ENCODE measurements at places on chromosomes 11 and 22.

- DNase-seq, result no peak
Measured at GRCh38 chr11:109707411-109707810, 285.4 kb downstream of the C11orf87 start.

DNA sequence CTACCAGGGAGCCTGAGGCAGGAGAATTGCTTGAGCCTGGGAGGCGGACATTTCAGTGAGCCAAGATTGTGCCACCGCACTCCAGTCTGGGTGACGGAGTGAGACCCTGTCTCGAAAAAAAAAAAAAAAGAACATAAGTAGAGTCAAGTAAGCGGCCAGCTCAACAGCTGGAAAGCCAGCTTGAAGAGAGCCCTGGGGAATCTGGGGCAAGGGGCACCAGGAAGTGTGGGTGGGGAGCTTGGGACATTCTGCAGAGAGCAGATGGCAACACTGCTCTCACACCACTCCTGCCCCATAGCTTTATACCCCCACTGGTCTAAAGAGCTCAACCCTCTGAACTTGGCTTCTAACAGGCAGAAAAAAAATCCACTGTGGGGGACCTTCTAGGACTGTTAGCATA lies 505.6 kb downstream of the BUD13 start:
- no peak for DNase-seq

GRCh38 chr11:35157814-35158700 lies 19.1 kb downstream of the CD44 start:
- no peak for DNase-seq

DNA sequence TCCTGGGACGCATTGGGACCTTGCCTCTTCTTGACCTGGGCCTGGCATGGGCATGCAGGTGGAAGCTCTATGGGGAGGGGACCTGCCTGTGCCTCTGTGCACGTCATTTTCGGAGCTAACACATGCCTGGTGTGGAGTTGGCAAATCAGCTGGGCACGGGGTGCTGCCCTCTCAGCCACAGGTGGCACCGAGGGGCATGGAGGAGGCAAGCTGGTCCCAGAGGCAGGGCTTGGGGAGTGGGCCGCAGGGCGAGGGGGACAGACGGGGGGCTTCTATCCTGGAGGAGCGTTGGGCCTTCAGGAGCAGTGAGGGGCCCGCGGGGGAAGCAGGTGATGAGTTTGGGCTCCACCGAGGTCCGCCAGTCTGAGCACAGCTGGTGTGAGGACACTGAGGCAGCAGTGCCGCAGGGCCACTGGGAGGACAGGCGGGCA lies 362.0 kb downstream of the TBC1D22A start:
- DNase-seq, result no peak

DNA sequence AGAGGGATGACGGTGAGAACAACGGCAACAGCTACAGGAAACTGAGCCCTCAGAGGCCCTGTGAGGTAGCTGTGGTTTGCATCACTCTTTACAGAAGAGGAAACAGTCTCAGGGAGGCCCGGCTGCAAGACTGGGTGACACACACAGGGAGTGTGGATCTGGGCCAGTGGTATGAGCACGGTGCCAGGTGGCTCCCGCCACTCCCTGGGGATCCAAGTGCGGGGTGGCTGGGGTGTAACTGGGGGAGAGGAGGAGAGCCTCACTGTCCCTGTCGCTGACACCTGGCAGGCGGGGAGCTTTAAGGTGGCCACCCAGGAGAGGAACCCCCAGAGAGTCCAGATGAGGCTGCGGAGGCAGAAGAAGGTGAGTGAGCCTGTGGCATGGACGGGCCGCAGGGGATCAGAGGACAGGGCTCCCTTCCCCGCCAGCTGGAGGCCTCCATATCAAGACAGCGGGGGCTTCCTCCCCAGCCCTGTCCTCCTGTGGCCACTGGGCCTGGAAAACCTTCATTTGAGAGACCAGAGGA lies 5.6 kb downstream of the RGL4 start:
- no peak for DNase-seq

DNA sequence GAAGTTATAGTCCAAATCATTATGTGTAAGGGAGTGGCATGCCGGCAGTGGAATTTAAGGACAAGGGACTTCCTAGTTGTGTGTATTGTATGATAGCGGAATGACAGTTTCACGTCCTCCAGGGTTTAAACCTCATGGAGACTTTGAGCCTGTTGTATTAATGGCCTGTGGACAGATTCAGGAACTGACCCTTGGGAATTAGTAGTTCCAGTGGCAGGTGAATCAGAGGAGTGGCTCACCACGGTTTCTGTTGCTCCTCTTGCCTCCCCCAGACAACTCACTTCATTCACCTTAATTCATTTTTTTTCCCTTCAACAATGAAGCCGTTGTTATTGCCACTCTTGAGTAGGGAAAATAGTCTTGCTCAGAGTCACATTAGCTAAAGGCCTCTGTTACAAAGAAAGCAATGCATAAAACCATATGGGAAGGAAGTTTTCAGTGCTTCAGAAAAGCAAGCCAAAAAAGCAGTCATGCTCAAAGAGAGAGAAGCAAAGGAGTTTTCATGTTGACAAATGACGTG lies 22.6 kb downstream of the AMOTL1 start:
- no peak for DNase-seq

DNA sequence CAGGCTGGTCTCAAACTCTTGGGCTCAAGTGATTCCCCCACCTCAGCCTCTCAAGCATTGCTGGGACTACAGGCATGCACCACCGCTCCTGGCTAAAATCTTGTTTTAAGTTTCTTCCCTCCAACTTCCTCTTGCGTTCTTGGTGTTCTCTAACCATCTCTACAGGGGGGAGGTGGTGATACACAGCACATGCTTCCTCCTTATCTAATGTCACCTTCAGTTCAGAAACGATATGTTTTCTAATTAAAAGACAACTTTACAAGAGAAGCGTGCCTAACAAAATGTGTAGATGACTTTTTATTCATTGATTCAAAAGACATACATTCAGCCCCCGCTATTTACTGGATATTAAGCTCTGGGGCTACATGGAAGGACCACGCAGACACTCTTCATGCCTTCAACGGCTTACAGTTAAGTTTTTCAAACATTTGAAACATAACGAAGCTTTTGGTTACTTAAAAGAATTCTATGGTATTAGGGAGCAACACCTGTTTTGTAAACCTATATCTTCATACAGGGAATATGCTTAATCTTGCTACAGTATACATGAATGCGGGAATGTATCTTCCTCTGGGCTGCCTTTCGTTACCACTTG lies 933 bp upstream of the DLAT start:
- no peak for DNase-seq

GRCh38 chr11:11722861-11723260 lies 101.1 kb upstream of the GALNT18 start:
- DNase-seq, result no peak

DNA sequence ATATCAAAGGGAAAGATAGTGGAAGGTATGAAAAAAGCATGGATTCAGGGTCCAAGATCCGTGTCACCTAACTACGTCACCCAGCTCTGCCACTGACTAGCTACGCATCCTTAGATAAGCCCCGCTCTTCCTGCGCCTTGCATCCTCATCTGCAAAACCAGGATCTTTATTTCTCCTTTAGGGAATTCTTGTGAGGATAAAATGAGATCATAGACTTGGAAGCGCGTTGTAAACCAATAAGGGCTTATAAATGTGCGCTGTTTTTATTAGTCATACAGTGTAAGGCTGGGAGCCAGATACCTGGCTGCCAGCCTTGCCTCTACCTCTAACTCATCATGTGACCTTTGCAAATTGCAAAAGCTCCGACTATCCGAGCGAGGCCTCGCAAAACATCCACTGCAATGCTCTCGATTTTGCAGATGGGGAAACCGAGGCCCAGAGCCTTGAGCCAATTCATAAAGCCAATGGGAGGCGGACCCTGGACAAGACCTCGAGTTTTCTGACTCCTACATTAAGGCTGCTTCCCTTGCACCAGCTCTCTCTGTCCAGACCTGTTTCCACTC lies 753 bp downstream of the PRPF19 start:
- no peak for DNase-seq

DNA sequence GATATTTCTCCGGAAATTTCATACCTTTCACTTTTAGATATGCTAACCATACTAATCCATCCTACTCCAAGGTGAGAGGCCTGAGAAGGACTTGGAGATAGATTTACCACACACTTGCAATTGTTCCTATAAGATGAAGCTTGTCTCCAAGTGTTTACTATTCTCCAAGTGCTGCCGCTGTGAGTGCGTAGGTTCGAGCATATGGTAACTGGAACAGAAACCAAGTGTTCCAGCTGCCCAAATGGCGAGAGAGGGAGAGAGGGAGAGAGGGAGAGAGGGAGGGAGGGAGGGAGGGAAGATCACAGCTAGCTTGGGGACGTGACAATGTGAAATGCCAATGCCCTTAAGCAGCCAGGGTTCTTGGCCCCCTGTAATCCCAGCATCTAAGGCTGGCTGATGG lies 21.5 kb downstream of the ASCC2 start:
- no peak for DNase-seq

GRCh38 chr22:23984430-23984829 lies 4.5 kb downstream of the GSTT2 start:
- DNase-seq, result peak; percentile 16

DNA sequence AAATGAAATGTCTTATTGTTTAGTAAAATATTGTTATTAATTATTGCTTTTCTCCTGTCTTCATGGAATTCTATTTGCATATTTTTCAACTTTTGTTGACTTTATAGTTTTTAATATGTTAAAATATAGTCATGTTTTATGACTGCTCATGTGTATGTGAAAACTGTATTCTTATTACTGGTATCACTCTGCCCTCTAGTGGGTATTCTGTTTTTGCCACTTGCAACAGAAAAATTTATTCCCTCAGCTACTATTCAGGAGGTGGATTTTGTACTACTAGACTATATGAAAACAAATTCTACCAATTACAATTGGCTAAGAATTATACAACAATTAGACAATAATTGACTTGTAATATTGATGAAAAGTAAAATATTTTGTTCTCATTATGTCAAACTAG lies 45.0 kb downstream of the OR4C6 start:
- DNase-seq, result peak; percentile 27

GRCh38 chr11:131404010-131404409 lies 33.6 kb downstream of the NTM start:
- no peak for DNase-seq

- no peak for DNase-seq
Measured at GRCh38 chr22:44090571-44090905, 66.4 kb downstream of the PARVB start.

DNA sequence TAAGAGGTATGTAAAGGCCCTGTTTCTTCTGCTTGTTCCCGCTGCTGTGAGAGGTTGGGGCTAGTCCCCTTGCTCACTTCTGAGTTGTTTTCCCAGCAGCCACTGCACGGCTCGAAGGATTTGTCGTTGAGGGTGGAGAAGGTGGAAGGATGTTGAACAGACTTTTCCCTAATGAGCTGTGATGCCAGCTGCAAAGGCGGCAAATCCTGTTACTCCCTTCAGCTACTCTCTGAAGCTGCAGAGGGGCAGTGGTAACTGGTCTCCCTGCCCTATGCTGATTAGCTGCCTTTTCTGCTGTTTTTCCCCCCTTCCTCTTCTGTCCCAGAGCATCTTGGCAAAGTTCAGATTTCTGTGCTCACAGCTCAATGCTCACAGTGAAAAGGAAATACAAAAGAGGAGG lies 90.4 kb upstream of the SLC25A18 start:
- DNase-seq, result no peak

GRCh38 chr11:112778091-112778876 lies 182.9 kb upstream of the NCAM1 start:
- no peak for DNase-seq

DNA sequence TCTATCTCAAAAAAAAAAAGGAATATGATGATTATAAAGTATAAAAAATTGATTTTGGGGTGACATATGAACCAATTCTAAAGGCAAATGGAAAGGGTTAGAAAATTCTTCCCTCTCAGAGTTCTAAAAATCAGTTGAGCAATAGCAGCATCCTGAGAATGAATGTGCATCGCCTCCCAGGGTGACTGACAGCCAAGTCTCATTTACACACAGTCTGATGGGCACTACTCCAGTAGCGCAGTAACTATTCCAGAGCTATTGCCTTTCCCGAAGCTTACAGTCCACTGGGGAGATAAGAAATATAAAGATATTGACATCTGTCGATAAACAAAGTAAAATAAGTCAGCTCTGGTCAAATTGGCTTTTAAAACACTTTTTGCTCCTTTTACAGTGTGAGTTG lies 32.3 kb upstream of the SORL1 start:
- no peak for DNase-seq

DNA sequence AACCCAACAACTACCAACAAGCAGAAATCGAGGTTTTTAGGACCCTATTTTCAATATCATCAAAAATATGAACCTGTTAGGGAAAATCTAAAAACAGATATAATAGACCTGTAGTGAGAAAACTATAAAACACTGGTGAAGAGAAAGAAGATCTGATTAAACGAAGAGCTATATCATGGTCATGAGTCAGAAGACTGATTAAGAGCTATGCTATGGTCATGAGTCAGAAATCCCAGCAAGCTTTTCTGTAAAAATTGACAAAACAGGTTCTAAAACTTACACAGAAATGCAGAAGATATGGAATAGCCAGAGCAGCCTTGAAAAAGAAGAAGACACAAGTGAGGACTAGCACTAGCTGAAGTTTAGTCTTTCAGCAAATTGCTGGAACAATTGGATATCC lies 345.0 kb downstream of the TBC1D22A start:
- no peak for DNase-seq

DNA sequence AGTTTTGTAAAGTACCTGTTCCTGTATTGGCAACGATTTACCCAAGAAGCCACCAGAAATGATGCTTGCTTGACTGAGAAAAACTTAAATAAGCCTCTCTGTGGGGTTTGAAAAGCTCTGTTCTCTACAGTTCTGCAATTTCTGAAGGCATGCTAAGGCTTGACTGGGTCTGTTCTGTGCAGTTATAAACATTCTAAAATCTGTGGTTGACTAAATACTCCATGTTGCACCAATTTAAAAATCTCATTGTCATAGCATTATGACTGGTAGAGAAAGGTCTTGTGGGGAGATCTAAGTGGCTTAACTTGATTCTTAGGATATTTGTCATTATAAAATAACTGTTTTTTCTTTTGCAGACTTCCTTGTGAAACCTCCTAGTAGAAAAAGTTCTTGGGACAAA lies 73.7 kb downstream of the MTMR3 start:
- DNase-seq, result no peak

DNA sequence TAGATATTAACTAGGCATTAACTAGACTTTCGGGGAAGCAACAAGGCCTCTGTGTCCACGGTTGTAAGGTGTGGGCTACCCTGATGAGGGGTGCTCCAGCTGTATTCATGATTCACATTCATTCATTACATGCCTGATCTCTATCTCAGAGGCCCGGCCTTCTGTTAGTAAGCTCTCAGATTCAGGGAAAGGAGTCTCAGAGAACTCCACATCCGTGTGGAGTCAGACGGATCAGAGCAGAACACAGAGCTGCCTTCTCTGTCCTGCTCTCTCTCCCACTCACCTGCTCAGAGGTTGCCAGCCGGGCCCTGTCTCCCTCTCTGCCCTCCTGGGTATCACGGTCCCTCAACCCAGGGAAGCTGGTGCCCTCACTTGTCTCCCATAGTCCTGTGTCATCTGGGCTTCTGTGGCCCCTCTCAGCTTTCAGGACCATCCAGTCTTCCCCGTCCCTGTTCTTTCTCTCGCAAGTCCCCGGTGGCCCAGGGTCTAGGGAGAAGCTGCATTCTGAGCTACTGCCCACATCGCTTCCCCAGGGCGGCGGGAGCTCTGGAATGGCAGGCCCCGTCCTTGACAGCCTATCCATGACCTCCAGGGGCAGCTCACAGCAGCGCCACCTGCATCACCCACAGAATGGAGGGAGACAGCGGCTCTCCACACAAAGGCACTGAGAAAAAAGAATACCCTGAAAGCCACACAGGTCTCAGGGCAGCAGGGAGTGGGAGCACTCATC lies 4.3 kb downstream of the TP53AIP1 start:
- DNase-seq, result no peak

Measured in NT2/D1 (cell line).